HFFc6 (cell line): ENCODE measurements at places on chromosomes 7 and 10.

GRCh38 chr7:100432621-100433275 lies 3.1 kb downstream of the MEPCE start:
- no peak for DNase-seq

DNA sequence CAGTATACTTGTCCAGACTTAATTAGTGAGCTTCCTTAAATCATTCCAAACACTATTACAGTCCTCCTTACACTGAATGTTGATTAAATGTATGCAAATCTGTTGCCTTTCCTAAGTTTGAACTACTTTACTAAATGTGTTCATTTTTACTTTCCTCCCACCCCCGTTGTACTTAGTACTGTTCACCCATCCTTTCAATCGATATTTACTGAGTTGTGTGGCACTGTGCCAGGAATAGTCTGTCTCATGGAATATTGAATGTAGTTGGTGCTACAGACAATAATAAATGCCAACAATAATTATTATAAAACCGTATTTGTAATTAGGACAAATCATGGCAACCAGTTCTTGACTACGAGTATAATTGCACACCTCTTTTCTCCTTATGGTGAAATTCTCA lies 335.7 kb downstream of the GPR37 start:
- no peak for DNase-seq

GRCh38 chr10:110569122-110569521 lies 1.6 kb downstream of the SMC3 start:
- no peak for DNase-seq

- DNase-seq = no peak
Measured at GRCh38 chr7:17391366-17391765, 92.9 kb downstream of the AHR start.

DNA sequence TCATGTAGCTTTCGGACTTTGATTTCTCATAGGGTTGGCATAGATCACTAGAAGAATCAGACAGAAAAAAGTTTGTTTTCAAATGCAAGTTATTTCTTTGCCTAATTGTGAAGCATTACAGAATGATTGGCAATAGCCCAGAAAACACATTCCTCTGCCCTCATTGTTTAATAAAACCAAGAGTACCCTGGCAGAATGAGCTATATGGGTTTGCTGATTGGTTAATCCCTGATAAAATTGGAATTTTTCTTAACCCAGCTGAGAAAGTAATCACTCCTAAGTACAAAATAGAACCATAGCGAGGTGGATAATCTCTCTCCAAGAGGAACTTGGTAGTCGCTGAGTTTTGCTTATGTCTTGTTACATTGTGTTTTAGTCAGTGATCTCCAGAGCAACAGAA lies 30.9 kb upstream of the CREB5 start:
- no peak for DNase-seq

DNA sequence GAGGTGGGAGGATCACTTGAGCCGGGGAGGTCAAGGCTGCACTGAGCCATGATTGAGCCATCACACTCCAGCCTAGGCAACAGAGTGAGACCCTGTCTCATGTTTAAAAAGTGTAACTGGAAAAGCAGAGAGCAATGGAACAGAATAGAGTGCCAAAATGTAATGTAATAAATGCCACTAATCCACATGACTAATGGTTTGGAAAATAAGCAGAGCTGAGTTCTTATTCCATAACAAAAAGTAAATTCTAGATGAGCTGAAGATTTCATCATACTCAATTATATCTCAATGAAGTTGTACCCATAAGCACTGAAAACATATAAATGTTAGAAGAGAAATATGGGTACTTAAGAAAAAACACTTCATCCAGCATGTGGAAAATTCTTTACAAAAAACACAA lies 132.6 kb downstream of the USP6NL start:
- no peak for DNase-seq

GRCh38 chr7:125670926-125671572 lies 741.4 kb upstream of the POT1 start:
- no peak for DNase-seq

DNA sequence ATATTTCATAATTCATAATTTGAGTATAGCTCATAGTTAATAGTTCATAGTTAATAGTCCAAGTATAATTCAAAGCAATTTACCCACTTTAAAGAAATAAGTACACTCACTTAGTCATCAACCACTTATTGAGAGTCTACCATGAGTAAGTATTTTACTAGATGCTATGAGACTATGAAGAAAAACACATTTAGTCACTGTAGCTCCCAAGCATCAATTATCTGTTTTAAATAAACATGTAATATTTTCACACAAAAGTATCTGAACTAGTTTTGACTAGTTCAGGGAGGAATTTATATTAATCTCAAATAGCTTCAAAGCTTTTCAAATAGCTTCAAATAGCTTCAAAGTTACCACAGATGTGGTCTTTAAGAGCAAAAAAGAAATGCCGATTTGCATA lies 119.2 kb downstream of the ANK3 start:
- DNase-seq = peak; percentile 38

- no peak for DNase-seq
Measured at GRCh38 chr10:103123282-103124024, 69.6 kb downstream of the NT5C2 start.

- DNase-seq = no peak
Measured at GRCh38 chr7:83837683-83838082, 188.7 kb upstream of the SEMA3E start.

DNA sequence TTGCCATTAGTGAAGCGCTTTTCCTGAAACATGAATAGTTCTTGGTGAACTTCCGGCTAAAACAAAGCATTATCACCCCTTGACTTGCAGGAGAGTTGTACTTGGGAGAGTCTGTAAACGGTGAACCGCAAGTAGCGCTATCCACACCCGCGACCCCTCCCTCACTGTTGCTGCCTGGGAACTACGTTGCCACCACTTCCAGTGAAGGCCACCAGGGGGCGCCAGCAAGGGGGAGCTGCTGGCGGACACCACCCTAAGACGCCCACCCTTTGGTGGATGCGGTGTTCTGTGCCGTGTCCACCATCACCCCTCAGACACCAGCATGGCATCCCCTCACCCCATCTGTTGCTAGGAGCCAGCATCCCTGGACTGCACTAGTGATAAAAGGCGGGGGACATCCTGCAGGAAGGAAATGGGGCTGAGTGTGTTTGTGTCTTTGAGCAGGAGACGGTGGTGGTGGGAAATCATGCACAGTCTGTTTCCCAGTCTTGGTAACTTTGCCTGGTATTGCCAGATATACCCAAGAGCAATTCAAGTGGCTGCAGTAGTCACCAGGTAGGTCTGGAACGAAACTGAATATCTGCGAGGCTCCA lies 298.2 kb downstream of the FRMD4A start:
- DNase-seq = no peak

DNA sequence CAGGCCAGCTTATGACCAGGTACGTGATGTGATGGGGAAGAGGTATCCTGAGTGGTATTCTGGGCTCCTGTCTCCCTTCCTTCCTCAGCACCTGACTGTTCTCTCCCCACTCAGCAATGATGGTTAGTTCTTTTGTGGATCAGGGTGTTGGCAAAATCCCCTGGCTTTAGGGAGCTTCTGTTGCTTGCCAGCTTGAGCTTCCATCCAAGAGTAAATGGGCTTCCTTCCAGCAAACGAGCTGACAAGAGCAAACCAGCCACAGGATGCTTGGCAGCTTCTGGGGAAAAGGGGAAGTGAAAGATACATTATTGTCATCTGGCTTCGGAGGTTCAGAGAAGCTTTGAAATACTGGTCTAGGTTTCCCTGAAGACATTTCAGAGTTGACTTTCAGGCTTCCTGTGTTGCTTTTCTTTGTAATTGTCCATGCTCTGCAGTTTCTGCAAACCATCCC lies 5.2 kb downstream of the DUSP5 start:
- peak; percentile 56 for DNase-seq

GRCh38 chr7:158076215-158076614 lies 511.4 kb downstream of the PTPRN2 start:
- DNase-seq = no peak

- DNase-seq = no peak
Measured at GRCh38 chr10:49559476-49559875, 20.6 kb upstream of the ERCC6 start.

- DNase-seq = no peak
Measured at GRCh38 chr10:52785418-52785817, 12.8 kb upstream of the MBL2 start.

DNA sequence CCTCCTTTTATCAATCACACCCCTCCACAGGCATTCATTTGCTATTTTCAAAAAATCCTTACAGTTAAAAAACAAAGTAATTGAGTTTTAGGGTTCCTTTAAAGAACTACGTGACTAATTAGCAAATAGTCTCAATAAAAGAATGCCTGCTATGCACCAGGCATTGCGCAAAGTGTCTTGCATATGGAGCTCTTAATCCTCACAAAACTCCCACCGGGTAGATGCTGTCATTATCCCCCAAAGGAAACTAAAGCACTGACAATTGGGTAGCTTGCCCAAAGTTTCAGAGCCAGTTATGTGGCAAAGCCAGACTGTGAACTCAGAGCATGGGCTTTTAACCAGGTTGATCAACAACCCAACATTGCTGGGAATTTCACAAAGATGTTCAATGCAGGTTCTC lies 305.7 kb downstream of the ELMO1 start:
- DNase-seq = no peak

DNA sequence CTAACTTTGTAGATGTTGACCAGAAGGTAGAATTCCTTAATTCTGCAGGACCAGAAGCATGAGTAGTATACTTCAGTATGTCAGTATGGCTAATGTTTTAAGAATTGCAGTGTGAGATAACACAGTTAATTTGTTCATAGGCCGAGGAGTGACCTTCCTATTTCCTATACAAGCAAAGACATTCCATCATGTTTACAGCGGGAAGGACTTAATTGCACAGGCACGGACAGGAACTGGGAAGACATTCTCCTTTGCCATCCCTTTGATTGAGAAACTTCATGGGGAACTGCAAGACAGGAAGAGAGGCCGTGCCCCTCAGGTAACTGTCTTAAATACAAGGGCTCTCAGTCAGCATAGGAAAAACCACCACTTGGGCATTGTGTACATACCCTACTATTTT lies 7.2 kb downstream of the DDX21 start:
- no peak for DNase-seq

- peak; percentile 90 for DNase-seq
Measured at GRCh38 chr10:69474742-69475432, 23.6 kb downstream of the TSPAN15 start.

- no peak for DNase-seq
Measured at GRCh38 chr7:20346577-20346976, 15.9 kb downstream of the ITGB8 start.

- DNase-seq = no peak
Measured at GRCh38 chr10:114743521-114744231, 77.9 kb upstream of the FHIP2A start.

DNA sequence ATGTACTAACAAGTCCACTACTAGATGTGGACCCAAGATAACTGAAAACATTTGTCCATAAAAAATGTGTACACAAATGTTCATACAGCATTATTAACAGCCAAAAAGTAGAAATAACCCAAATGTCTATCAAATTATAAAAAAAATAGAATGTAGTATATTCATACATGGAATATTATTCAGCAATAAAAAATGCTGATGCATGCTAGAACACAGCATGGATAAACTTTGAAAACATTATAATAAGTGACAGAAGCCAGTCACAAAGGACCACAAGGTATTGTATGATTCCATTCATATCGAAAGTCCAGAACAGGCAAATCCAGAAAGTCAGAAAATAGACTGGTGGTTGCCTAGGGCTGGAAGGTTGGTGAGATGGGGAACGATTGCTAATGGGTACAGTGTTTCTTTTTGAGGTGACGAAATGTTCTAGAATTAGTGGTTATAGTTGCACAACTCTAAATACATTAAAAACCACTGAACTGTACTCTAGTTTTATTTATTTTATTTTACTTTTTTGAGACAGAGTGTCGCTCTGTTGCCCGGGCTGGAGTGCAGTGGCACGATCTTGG lies 43.3 kb upstream of the ANLN start:
- DNase-seq = no peak

DNA sequence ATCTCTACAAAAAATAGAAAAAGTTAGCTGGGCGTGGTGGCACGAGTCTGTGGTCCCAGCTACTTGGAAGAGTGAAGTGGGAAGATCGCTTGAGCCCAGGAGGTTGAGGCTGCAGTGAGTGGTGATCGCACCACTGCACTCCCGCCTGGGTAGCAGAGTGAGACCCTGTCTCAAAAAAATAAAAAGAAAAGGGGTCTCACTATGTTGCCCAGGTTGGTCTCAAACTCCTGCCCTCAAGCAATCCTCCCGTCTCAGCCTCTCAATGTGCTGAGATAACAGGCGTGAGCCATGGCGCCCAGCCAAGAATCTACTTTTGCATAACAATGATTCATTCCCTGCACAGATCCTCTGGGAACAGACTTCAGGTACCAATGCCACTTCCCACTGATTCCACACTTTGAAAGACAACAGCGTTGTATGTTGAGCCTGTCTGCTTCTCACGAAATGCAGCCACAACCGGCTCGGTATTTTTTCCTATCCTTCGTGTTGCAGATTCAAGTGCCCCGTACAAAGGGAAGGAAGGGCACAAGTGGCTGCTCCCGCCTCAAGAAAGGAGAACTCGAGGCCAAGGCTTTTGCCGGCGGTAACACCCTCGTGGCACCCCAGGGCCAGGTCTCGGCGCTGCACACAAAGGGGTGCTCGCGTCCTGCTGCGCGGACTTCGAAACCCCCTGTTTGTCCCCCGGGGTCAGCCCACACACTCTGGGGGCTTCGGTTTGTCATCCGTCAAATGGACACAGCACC lies 745 bp downstream of the DAGLB start:
- DNase-seq = peak; percentile 85

- DNase-seq = no peak
Measured at GRCh38 chr7:30655096-30655970, 26.9 kb downstream of the CRHR2 start.

DNA sequence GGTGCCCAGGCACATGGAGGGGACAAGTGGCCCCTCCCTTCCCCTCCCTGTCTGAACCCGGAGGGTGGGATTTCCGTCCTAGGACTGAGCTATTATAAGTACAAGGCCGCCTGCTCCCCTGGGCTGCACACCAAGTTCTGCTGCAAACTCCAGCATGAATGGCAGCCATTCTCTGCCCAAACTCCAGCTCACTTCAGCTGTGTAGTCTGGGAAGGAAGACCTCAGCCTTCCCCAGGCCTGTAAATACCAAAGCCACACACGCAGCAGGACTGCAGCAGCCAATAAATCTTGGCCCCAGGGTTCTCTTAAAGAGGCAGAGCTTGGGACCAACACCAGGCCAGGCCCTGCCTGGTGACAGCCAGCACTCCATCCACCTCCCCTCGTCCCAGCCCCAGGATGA lies 291.3 kb upstream of the ZMIZ1 start:
- DNase-seq = peak; percentile 50

- DNase-seq = no peak
Measured at GRCh38 chr7:97174303-97174702, 56.8 kb downstream of the SDHAF3 start.
